ENCODE measurements at places on chromosomes 12 and 14.

GRCh38 chr12:114479831-114480230 is 73.9 kb upstream of the TBX5 start:
- DNase-seq, result no peak

- no peak for DNase-seq
Observed at GRCh38 chr12:11812586-11813437, 163.3 kb downstream of the ETV6 start.

DNA sequence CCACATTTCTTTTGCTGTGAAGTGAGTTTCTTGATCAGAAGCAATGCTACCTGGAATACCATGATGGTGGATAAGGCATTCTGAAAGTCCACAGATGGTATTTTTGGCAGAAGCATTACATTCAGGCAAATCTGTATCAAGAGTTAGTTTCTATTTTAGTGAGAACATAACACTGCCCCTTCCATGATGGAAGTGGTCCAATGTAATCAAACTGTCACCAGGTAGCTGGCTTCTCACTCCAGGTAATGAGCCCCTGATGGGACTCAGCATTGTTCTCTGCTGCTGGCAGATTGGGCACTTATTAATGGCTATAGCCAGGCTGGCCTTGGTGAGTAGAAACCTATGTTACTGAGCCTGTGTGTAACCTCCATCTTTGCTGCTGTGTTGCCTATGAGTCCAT is 80.7 kb downstream of the KCNA5 start:
- DNase-seq, result no peak

DNA sequence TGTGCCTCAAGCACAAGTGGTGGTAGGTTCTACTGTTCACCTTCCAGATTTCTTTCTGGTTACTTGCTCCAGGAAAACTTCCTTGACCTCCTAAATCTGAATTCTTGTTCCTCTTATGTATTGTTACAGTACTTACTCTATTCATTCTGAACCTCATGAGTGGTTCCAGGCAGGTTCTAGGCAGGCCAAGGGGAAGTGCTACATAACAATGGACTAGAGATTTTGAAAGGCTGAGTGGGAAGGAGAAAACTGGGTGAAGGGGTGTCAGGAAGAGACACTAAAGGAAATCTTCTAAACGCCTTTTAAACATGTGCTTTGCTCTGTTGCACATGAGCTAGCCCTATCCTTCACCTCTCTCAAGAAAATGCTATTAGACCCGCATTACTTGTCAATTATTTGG is 1.6 kb downstream of the YARS2 start:
- DNase-seq, result no peak

DNA sequence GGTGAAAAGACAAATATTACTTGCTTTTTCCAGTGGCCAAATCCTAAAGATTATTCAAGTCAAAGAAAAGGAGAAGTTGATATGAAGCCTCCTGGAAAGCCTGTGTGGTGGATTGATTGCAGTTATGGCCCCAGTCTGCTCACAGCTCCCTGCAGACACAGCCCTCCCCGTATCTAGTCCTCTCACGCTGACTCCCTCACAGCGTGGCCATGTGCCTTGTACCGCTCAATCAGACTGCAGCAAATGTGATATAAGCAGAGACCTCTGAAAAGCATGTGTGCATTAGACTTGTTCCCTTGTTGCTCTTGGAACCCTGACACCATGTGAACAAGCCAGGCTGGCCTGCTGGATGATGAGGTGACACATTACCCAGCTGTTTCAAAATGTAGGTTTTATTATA is 398.0 kb upstream of the GARIN6 start:
- DNase-seq, result no peak

DNA sequence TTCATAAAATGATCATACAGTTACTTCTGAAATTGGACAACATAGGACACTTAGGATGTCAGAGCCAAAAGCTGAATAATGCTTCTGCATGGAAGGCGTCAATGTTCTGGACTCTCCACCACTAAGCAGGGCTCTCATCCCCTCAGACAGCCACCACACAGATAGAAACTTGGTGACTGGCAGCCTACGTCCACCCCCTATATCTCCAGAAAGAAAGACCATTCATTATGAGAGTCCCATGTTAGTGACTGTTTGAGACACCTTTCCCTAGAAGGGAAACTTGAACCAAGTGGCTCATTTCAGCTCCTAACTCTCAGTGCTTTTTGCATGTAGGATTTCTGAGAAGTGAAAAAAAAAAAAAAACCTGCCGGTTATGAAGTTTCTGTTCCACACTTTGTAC is 251.0 kb upstream of the FKBP4 start:
- DNase-seq, result no peak

DNA sequence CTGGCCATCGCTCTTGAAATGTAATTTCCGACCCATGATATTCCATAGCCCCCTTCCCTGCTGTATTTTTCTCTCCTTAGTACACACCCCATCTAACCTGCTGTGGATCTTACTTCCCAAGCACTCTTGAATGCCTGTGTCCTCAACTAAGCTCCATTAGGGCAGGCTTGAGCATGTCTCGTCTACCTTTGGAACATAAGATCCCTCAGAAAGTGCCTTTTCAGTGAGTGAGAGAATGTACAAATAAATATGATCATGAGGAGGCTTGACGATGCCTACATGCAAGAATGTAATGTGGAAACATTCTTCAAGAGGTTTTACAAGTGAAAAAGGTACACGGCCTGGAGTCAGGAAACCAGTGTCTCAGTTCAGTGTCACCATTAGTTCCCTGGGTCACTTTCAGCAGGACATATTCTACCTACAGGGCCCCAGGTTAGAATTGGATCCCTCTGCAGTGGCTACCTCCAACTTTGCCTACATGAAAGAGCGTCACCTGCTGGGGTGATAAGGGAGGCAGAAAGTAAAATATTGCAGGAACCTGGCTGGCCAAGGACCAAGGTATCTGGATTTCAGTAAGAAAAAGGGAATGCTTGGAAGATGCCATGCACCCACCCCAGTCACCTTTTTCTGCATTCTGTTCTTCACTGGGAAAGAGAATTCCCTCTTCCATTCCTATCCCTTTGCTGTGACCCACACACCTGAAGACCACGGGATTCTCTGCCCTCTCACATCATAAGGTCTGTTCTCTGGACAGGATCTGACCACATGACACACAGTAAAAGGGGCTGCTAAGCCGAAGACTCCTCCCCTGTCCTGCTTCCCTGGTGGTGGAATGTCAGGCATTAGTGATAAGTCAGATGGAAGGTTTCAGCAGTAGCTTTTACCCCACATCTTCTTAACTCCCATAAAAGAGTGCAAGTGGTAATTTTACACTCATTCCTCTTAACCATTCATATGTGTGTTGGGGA is 24.6 kb upstream of the SERPINA1 start:
- no peak for DNase-seq

DNA sequence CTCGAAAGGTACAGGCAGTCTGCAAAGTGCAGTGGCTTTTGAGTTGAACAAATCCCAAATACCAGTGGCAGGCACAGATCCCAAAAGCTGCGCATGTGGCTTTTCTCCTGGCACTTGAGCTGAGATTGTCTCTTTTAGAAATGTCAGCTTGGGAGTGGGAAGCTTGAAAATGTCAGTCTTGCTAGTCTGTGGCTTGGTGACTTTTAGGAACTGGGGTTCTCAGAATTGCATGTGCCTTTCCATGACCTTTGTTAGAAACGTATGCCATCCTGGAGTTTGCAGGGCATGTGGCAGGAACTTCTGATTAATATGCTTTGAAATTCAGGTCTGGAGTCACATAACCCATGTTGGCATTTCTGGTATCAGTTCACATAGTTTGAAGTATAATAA is 182.1 kb downstream of the CHST11 start:
- DNase-seq, result no peak

DNA sequence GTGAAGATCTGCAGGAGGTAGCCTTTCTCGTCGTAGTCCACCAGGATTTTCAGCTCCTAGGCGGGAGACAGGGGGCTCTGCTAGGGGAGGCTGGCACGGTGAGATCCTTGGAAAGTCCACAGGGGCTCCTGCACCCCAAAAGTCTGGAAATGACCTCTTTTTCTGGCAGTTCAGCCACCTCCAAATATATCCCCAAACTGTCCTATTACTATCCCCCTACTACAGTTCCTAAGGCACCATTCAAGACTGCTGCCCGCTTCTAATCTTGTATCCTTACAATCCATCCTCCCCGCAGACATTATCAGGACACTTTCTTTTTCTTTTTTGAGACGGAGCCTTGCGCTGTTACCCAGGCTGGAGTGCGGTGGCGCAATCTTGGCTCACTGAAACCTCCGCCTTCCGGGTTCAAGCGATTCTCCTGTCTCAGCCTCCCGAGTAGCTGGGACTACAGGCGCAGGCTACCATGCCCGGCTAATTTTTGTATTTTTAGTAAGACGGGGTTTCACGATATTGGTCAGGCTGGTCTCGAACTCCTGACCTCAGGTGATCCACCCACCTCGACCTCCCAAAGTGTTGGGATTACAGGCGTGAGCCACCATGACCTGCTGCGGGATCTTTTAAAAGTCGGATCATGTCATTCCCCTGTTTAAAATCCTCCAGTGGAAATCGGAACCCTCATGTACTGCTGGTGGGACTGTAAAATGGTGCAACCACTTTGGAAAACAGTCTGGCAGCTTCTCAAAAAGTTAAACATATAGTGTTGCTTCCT is 18.5 kb downstream of the HPD start:
- DNase-seq, result no peak

GRCh38 chr12:129549656-129550055 is 354.2 kb downstream of the TMEM132D start:
- no peak for DNase-seq

- DNase-seq, result no peak
Observed at GRCh38 chr12:32084017-32084688, 22.5 kb upstream of the BICD1 start.

GRCh38 chr12:125105600-125105999 is 40.4 kb downstream of the AACS start:
- no peak for DNase-seq

- DNase-seq, result no peak
Observed at GRCh38 chr12:8590842-8591545, 21.7 kb downstream of the AICDA start.

- no peak for DNase-seq
Observed at GRCh38 chr12:128790221-128790620, 33.5 kb downstream of the SLC15A4 start.

DNA sequence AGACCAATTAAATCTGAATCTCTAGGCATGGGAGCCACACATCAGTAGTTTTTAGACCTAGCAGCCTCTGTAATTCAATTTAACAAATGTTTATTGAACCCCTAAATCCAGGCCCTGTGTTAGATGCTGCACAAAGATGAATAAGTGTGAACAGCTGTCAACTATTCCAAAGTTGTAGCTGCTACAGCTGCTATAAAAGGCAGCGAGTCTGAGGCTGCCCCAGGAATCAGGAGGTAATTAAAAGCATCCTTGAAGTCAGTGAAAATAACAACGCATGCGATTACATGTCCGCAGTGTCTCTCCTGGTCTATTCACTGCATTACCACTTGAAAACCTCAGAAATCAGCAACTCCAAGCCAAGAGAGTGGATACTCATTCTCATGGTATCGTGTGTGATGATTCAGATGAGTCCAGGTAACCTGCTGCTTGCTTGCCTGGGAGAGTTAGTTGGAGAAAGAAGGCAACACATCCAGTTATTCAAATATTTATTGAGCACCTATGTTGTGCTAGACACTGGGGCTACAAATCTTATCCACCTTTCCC is 34.9 kb upstream of the DDHD1 start:
- no peak for DNase-seq

- no peak for DNase-seq
Observed at GRCh38 chr12:2539938-2540337, 254.8 kb upstream of the FKBP4 start.

DNA sequence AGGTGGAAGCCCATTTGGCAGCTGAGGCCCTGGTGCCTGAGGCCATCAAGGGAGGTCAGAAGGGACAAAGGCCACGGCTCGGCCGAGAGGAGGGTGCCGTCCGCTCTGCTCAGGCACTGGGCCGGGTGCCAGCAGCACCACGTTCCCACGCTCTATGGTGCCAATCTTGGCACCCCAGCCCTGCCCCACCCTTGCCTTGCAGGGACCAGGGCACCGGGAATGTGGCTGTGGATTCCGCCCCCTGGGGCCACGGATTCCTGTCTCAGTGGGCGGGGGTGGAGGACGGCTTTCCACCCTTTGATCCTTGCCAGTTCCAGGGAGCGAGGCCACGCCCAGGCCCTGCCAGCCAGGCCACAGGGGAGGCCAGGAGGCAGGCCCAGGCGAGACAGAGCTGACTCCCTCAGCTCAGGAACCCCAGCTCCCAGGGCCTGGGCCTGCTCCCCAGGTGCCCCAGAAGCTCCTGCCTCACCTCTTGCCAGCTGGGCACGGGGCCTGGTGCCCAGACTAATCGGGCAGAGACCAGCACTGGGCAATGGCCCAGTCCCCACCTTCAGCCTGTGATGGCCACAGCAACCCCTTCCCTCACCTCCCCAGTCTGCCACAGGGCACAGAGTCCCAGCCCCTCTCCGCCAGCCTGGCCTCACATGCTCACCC is 26.4 kb upstream of the GPR132 start:
- no peak for DNase-seq

DNA sequence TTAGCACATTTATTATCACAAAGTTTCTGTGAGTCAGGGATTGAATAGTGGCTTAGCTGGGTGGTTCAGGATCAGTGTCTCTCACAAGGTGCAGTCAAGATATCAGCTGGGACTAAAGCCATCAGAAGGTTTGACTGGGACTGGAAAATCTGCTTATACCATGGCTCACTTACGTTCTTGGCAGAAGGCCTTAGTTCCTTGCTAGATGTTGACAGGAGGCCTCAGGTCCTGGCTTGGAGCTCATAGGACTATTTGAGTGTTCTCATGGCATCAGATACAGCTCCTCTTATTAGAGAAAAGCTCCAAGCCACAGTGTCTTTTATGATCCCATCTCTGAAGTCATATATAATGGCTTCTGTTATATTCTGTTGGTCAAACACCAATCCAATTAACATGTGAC is 127.3 kb downstream of the SLC6A15 start:
- DNase-seq, result no peak

DNA sequence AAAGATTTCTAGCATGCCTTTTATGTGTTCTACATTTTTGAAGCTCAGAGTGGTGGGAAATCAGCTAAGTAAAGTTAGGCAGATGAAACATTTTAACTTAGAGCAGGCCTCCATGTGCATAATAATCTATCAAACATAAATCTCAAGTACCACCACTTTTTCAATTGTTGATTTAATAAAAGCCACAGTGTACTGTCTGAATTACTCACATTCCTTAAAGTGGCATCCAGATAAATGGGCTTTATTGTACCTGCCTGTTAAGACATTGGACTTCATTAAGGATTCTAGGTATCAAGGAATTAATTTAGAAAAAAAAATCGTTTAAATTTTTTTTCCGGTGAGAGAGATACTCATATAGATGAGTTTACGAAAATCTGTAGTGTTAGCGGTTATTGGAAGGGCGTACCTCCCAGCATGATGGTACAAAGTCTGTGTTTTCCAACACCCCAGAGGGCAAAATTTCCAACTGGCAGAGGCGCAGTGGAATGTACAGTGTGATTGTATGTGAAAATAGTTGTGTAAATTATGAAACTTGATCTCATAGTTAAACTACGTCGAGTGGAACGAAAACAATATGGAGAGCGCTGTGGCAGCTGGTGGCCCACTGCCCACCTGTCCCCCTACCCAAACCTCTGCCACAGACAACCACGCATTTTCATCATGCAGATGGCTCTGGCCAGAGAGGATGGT is 25.0 kb downstream of the ELK3 start:
- no peak for DNase-seq
